ENCODE measurements at places on chromosomes 3 and 15.
A peak's percentile ranks its signal among the peaks of the same experiment; 100 is the strongest.

GRCh38 chr15:65362491-65362890, 15.3 kb downstream of the IGDCC3 start:
- H3K4me1 ChIP-seq: peaks cover 70% of the 10 kb centered on the region
- no peak overlapping the region for H3K4me3 ChIP-seq
- H3K27me3 ChIP-seq: peaks cover 6% of the 10 kb centered on the region

- H3K36me3 ChIP-seq: peaks cover 35% of the 10 kb centered on the region
- no peak for DNase-seq
- peak overlapping the region; percentile 27 for H3K4me3 ChIP-seq
These were observed 15.4 kb downstream of the ALPK3 start for GRCh38 chr15:84832448-84833040.

- H3K27me3 ChIP-seq: no peaks in the 10 kb centered on the region
- no peak overlapping the region for H3K4me3 ChIP-seq
- H3K4me1 ChIP-seq: peaks cover 7% of the 10 kb centered on the region
- no peak overlapping the region for H3K27ac ChIP-seq
- no peak for DNase-seq
These were observed 160.6 kb downstream of the SUCLG2 start for GRCh38 chr3:67493808-67494207.

- H3K4me3 ChIP-seq: no peak overlapping the region
- H3K4me1 ChIP-seq: no peaks in the 10 kb centered on the region
- H3K27me3 ChIP-seq: no peaks in the 10 kb centered on the region
- no peaks in the 10 kb centered on the region for H3K36me3 ChIP-seq
- no peak overlapping the region for H3K27ac ChIP-seq
- no peak for DNase-seq
These were observed 447.3 kb downstream of the TAFA4 start for GRCh38 chr3:68485051-68485450.

DNA sequence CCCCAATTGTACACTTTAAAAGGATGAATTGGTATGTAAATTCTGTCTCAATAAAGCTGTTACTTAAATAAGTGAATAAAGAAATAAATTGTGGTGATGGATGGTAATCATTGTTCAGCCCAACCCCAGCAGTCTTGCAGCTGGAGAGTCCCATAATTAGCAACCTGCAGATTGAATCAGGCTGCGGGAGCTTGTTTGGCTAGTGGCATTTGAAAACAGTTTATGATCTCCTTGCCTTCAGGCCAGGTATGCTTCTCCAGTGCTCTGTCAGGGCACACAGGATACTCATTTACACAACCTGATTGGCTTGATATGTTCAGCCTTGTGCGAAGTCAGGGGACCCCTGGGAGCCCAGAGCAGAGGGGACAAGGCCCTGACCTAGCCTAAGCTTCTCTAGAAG, 16.5 kb upstream of the TSEN2 start:
- H3K4me3 ChIP-seq: no peak overlapping the region
- peaks cover 14% of the 10 kb centered on the region for H3K4me1 ChIP-seq
- H3K36me3 ChIP-seq: no peaks in the 10 kb centered on the region
- H3K27ac ChIP-seq: no peak overlapping the region

GRCh38 chr3:158491968-158492367, 79.0 kb upstream of the MLF1 start:
- no peak for DNase-seq
- no peaks in the 10 kb centered on the region for H3K4me1 ChIP-seq
- H3K27ac ChIP-seq: no peak overlapping the region
- H3K4me3 ChIP-seq: no peak overlapping the region
- H3K27me3 ChIP-seq: no peaks in the 10 kb centered on the region

GRCh38 chr3:49519296-49519695, 35.0 kb upstream of the BSN start:
- no peak overlapping the region for H3K27ac ChIP-seq
- H3K4me3 ChIP-seq: peak overlapping the region; percentile 31
- peaks cover 16% of the 10 kb centered on the region for H3K4me1 ChIP-seq
- H3K27me3 ChIP-seq: peaks cover 9% of the 10 kb centered on the region
- DNase-seq: no peak
- H3K36me3 ChIP-seq: peaks cover 18% of the 10 kb centered on the region

DNA sequence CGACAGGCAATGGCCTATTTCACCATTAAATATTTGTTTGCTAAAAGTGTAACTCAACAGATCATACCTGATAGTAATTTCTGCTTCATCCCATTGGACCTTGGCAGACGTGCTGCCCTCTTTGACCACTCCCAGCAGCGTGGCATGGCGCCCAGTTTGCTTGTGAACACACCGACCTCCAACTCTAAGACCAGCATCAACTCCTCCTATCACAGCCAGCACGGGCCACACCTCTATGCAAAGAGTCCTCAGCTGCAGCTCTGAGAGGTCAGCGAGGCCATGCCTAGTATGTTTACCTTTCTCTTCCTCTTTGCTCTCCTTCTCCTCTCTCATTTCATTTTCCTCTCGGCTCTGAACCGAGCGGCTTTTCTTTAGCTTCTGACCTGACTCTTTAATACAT, 80.6 kb downstream of the FBXL22 start:
- no peak overlapping the region for H3K4me3 ChIP-seq
- DNase-seq: no peak
- no peaks in the 10 kb centered on the region for H3K27me3 ChIP-seq
- no peak overlapping the region for H3K27ac ChIP-seq
- H3K36me3 ChIP-seq: peaks cover 26% of the 10 kb centered on the region
- H3K4me1 ChIP-seq: no peaks in the 10 kb centered on the region

DNA sequence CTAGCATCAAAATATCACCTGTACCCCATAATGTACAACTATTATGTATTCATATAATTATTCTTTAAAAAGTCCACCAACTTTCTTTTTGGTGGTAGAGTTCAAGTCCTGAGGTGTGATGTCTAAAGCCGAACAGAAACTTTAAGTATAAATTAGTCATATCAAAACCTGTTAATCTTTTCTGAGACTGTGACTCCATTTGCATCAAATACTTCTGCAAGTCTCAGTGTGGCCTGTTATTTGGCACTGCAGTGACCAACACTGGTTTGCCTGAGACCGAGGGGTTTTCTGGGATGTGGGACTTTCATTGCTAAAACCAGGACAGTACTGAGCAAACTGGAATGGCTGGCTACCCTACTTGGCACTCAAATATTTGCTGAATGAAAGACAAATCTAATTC, 7.3 kb downstream of the NGLY1 start:
- H3K27ac ChIP-seq: no peak overlapping the region
- no peaks in the 10 kb centered on the region for H3K4me1 ChIP-seq
- H3K36me3 ChIP-seq: peaks cover 50% of the 10 kb centered on the region
- no peak for DNase-seq
- no peak overlapping the region for H3K4me3 ChIP-seq
- H3K27me3 ChIP-seq: no peaks in the 10 kb centered on the region

GRCh38 chr3:162165346-162165745, 668.7 kb downstream of the OTOL1 start:
- no peak for DNase-seq
- no peaks in the 10 kb centered on the region for H3K36me3 ChIP-seq
- H3K4me3 ChIP-seq: no peak overlapping the region
- H3K4me1 ChIP-seq: no peaks in the 10 kb centered on the region
- no peaks in the 10 kb centered on the region for H3K27me3 ChIP-seq

DNA sequence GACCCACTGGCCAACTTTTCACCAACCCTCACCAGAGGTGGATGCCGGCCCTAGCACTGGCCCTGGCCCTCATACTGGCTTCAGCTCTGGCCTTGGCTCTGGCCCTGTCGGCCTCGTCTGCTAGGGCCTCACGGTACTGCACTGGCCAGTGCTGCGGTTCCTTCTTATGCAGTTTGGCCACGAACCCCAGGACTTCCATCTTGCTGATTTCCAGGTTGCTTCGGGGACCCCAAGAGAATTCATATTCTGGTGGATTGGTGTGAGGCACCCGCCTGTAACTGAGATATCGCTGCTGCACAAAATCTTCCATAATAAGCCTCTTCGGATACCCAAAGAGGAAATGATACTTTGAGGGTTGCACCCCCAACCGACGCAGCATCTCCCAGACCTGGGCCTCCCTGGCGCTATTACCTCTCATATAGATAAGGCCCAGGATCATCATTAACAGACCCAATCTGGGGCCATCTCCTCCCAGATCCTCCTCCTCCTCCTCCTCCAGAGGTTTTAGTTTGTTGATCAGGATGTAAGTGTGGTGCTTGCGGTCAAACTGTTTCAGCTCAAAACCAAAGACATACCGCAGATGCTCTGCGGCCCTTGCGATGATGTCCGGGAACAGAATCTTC, 883 bp downstream of the MAGEF1 start:
- peaks cover 24% of the 10 kb centered on the region for H3K4me1 ChIP-seq
- DNase-seq: no peak
- H3K27ac ChIP-seq: peak overlapping the region; percentile 81
- peaks cover 4% of the 10 kb centered on the region for H3K27me3 ChIP-seq
- H3K36me3 ChIP-seq: peaks cover 28% of the 10 kb centered on the region

- peaks cover 3% of the 10 kb centered on the region for H3K4me1 ChIP-seq
- no peak overlapping the region for H3K4me3 ChIP-seq
- H3K27me3 ChIP-seq: no peaks in the 10 kb centered on the region
- no peaks in the 10 kb centered on the region for H3K36me3 ChIP-seq
- no peak for DNase-seq
These were observed 26.2 kb upstream of the ATG7 start for GRCh38 chr3:11245827-11246662.

DNA sequence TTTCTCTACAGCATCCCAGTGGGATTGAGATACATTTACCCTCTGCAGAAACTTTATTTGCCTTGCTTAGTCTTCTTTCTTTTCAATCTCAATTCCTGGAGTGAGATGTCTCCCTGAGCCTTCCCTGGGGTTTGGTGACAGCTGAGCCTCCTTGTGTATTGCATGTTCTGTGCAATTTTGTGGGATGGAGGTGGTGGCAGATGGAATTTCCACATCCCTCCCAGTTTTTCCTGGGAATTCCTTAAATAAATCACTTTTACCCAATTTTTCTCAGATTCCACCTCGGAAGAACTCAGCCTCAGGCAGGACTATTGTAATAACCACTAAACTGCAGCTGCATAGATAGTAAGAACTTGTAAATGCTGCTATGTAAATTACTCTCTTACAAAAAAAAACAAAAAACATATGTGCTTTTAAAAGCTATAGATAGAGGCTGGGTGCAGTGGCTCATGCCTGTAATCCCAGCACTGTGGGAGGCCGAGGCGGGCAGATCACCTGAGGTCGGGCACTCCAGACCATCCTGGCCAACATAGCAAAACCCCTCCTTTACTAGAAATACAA, 88.5 kb upstream of the ABHD17C start:
- no peak overlapping the region for H3K27ac ChIP-seq
- H3K36me3 ChIP-seq: no peaks in the 10 kb centered on the region
- H3K4me1 ChIP-seq: no peaks in the 10 kb centered on the region
- no peak overlapping the region for H3K4me3 ChIP-seq

GRCh38 chr3:61444782-61445181, 116.6 kb upstream of the PTPRG start:
- H3K36me3 ChIP-seq: no peaks in the 10 kb centered on the region
- H3K27me3 ChIP-seq: no peaks in the 10 kb centered on the region
- peaks cover 8% of the 10 kb centered on the region for H3K4me1 ChIP-seq
- H3K4me3 ChIP-seq: no peak overlapping the region
- no peak for DNase-seq

DNA sequence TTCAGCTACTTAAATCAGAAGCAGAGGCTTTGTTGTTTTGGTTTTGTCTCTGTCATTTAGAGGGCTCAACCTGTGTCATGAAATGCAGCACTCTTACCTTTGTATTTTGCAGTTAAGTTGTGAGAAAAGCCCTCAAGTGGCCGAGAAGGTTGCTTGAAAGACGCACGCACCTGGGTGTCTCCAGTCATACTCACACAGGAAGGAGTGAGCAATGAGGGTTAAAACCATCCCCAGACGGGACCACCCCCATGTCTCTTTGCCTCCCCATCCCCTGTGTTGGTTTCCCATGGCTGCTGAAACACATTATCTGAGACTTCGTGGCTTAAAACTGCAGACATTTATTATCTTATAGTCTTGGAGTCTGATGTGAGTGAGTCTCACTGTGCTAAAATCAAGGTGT, 376.1 kb upstream of the CFAP20DC start:
- no peak overlapping the region for H3K27ac ChIP-seq
- no peak overlapping the region for H3K4me3 ChIP-seq
- H3K36me3 ChIP-seq: no peaks in the 10 kb centered on the region

- H3K27ac ChIP-seq: no peak overlapping the region
- DNase-seq: no peak
- H3K4me1 ChIP-seq: peaks cover 21% of the 10 kb centered on the region
- no peaks in the 10 kb centered on the region for H3K36me3 ChIP-seq
- no peak overlapping the region for H3K4me3 ChIP-seq
These were observed 262.4 kb downstream of the SLC9A9 start for GRCh38 chr3:143585720-143586456.

DNA sequence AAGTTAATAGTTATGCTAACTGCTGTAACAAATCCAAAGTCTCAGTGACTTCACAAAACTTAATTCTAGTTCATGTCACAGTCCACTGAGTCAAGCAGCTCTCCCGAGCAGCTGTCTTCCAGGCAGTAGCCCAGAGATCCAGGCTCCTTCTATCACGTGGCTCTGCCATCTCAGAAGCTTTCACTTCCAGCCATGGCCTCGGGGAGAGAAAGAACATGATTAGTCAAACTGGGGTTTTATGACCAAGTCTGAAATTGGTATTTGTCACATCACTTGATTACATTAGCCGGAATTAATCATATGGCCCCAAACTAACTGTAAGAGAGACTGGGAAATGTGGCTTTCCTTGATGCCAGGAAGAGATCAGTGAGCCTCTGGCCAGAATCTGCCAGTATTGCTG, 70.2 kb upstream of the DGKG start:
- H3K4me3 ChIP-seq: no peak overlapping the region
- no peaks in the 10 kb centered on the region for H3K4me1 ChIP-seq
- H3K36me3 ChIP-seq: no peaks in the 10 kb centered on the region
- peaks cover 3% of the 10 kb centered on the region for H3K27me3 ChIP-seq
- no peak for DNase-seq
- H3K27ac ChIP-seq: no peak overlapping the region

- H3K4me1 ChIP-seq: peaks cover 11% of the 10 kb centered on the region
- peak overlapping the region; percentile 7 for H3K27ac ChIP-seq
- H3K36me3 ChIP-seq: peaks cover 59% of the 10 kb centered on the region
- H3K27me3 ChIP-seq: peaks cover 2% of the 10 kb centered on the region
These were observed 11.4 kb upstream of the SPTBN5 start for GRCh38 chr15:41905036-41905793.

Data from endothelial cell (in vitro differentiated cells).